ENCODE measurements at places on chromosomes 6 and 20. TPM values are rescaled to one million over a fixed set of nuclear protein-coding genes. Genes with fewer than 3 reads are reported as not detected.

GRCh38 chr6:16689788-16690607 lies 71.3 kb downstream of the ATXN1 start:
- DNase-seq, result no peak

- no peak for DNase-seq
Measured at GRCh38 chr6:52976591-52977035, 18.5 kb downstream of the GSTA4 start.

GRCh38 chr6:33981421-33981820 lies 164.5 kb downstream of the GRM4 start:
- no peak for DNase-seq

DNA sequence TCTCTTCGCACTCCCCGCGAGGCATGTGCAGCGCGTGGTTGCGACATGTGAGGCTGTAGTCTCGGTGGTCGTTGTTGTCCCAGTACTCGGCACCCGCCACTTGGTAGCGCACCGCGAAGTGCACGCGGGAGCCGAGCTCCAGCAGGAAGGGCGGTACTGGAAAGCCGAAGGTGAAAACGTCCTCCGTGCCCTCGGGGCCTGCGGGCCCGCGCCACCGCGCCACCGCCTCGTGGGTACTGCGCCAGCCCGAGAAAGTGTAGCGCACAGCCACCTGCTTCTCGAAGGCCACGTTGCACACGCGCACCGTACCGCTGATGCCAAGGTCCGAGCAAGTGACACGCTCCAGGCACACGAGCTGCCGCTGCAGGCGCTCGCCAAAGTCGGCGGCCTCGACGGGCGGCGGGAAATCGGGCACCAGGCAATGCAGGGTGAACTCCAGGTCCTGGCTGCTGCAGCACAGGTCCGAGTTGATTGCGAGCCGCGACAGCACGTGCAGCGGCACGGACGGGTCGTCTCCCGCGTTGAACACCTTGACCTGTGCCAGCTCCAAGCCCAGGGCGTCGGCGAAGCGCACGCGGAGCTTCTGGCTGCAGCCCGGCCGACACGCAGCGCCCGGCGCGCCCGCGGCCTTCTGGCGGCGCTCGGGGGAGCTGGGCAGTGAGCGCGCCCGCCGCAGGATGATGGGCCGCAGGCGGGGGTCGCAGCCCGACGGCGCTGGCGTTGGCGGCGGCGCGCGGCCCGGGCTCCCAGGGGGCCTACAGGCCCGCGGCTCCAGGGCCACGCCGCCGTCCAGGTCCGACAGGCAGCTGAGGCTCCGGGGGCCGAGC lies 840 bp downstream of the PPP1R3D start:
- DNase-seq, result no peak

DNA sequence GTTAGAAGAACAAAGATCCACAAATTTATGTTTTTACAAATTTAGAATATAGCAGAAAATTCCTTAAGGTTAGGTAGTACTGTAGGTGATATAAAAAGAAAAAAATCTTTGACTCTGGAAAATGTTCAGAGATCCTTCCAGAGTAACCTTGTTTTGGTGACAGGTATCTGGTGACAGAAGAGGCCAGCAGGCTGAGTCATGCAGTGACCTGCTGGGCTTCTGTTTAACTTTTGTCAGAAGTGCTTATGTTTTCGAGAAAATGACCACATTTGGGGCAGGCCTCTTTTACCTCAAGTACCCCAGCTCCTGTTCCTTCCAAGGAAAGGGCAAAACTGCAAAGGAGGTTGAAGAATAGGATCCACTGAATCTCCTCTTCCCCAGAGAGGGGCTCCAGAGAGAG lies 10.5 kb upstream of the CLDN20 start:
- DNase-seq, result no peak

GRCh38 chr6:124008000-124008987 lies 204.6 kb downstream of the NKAIN2 start:
- no peak for DNase-seq

DNA sequence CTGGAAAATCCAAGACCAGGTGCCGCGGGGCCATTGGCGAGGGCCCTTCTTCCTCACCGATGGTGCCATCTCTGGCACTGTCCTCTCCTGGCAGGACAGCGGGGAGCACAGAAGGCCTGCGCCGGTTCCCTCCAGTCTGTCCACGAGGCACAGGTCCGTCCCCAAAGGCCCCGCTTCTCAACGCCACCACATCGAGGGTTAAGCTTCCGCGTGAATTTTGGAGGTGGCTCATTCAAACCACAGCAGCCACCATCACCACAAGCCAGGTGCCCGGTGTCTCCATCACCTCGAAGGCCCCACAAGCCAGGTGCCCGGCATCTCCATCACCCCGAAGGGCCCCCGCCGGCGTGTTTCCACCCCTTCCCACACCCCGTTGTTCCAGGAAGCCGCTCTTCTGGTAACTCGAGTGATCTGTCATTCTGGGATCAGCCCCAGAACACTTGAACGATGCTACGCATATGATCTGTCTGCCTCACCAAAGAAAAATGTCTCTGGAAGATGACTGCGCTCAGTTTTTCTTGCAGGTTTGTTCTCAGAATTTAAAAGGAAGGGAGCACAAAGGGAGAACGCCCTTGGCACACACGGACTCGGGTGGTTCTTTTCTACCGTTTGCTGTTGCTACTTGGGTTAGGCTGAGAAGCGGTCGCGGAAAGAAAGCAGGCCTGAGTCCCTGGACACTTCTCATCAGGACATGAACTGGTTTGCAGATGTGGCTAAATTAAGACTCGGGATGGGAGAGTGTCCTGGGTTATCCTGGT lies 9.9 kb upstream of the KIF25 start:
- no peak for DNase-seq

GRCh38 chr20:8447262-8448120 lies 315.4 kb downstream of the PLCB1 start:
- DNase-seq, result no peak

DNA sequence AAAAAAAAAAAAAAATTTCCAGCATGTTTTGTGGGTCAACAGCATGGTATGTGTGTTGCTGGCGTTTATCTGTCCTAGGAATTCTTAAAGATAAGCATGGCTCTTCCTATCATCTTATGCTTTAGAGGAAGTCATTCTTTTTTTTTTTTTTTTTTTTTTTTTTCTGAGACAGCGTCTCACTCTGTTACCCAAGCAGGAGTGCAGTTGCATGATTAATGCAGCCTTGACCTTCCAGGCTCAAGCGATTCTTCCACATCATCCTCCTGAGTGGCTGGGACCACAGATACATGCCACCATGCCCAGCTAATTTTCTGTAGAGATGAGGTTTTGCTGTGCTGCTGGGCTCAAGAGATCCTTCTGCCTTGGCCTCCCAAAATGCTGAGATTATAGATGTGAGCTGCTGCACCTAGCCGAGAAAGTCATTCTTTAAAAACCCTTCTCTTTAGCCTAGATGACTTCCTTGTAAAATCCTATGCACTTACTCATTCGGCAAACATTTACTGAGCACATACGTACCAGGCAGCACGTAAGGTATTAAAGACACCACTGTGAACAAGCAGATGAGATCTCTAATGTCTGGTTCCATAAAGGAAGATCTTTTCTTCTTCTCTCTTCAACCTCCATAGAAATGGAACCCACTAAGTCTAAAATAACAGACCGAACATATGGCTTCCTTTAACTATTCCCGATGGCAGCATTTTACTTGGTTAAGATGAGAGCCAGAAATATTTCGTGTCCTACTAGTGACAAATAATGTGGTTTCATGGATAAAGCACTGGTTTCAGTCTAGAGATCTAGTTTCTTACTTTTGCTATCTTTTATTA lies 122.4 kb downstream of the RIN2 start:
- DNase-seq, result no peak

DNA sequence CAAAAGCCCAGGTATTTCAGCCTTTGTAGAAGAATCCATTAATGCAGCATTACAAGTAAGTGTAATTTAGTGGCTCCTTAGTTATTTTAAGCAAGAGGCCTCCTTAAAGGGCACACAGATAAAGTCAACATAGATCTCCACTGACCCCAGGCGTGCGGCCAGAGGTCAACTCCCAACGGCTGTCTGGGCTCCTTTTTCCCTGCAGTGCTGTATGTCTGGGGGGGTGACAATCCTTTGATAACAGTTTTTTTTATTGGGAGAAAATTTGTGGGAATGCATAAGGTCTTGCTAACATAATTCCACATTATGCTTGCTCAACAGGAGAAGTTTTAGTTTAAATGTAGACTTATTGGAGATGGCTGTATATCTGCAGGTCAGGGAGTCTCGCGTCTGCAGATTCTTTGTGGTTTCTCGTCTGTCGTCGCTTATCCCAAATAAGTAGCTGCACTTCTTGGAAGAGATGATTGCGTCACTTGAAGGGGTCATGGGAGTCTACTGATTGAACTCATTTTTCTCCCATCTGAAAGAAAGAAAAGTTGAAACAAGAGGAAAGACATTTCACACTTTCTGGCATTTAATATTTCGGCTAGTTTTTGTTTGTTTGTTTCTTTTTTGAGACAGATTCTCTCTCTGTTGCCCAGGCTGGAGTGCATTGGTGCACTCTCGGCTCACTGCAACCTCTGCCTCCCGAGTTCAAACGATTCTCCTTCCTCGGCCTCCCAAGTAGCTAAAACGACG lies 151.7 kb upstream of the AKAP12 start:
- no peak for DNase-seq

DNA sequence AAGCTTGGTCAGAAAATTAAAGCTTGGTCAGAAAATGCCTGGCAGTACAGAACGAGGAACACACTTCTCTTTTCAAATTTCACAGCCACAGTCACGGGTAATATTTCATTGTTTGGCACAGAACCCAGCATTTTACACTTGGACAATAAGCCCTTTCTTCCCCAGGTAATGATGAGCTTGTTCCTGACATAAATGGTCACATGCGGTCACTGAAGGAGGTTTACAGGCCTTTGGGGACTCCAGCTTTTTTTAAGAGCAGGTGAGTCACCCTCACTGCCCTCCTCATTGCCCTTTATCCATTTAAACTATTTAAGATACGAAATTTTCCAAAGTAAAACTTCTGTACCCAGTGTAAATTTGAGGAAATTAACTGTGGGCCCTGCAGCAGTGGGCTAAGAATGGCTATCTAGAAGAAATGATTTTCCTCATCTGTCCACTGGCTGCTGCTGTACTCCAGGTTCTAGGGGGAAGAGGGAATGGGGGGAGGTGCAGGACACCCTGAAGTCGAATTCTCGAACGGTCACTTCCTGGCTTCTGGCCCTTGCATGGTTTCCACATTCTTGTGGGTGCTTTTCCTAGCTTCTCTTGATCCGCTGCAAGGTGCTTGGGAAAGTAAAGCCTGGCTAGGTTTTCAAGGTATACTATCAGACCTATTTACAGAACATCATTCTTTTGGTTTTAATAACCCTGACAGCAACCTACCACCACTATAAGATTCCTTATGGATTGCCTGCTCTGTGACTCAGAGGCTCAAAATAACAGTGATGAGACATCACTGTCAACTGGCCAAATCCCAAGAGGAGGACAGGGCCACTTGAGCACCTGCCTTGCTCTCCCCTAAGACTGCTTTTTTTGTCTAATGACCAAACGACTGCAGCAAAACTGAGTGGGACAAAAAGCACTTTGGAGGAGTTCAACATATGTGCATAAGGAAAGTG lies 75.8 kb downstream of the PREP start:
- DNase-seq, result no peak

- DNase-seq, result no peak
Measured at GRCh38 chr6:130577178-130577919, 211.5 kb downstream of the TMEM200A start.

- DNase-seq, result no peak
Measured at GRCh38 chr20:41293269-41294037, 24.1 kb downstream of the ZHX3 start.

DNA sequence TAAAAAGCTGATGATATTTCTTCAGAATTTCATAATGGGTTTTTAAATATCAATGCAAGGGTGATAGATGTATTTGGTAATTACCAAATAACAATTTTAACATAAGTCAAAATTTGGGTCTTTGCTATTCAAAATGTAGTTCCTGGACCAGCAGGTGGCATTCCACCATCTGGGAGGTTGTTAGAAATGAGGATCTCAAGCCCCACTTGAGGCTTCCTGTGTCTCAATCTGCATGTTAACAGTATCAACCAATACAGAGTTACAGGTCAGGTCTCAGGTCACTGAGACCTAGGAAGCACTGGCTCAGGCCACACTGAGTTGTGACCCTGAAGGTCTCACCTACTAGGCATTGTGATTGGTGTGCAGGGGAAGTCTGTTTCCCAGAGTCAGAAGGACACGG lies 57.2 kb upstream of the MTRF1L start:
- DNase-seq, result no peak

DNA sequence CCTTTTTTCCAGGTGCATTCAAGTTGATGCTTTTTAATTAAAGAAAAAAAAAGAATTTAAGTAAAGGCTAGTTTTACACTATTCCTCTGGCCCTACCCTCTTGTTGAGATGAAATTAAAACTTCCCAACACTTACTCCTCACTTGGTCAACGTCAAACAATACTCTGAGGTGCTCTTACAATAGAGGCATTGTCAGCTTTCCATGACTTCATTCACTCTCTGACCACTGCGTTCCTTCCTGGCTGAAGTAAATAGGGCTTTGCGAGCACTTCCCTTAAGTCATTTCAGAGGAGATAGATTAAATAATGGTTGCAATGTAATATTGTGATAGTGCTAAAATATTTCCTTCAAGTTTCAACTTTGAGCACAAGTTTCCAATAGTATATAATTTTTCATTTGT lies 229.8 kb upstream of the CEP162 start:
- no peak for DNase-seq

DNA sequence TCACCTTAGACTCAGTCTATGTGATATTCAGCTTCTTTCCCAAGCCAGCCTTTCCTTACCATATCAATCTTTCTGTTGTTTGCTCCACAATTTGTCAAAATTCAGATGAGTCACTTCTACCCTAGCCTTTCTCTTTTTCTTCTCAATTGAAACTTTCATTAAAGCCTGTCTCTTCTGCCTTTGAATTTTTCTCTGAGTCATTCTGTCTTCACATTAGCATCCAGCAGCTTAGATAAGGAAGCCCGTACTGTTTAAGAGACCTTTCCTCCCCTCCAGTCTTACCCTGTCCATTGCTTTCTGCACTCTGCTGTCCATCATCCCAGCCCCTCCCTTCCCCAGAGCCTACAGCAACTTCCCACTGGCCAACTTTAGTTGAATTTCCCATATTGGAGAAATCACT lies 34.9 kb upstream of the RALGAPA2 start:
- no peak for DNase-seq

- no peak for DNase-seq
Measured at GRCh38 chr6:37624606-37625574, 72.8 kb downstream of the MDGA1 start.

GRCh38 chr6:33347816-33348215 lies 30.3 kb upstream of the ZBTB22 start:
- DNase-seq, result no peak

- DNase-seq, result peak; percentile 13
Measured at GRCh38 chr6:37822851-37823682, 3.5 kb downstream of the ZFAND3 start.

GRCh38 chr20:62486484-62486883 lies 10.7 kb upstream of the GATA5 start:
- no peak for DNase-seq

GRCh38 chr6:56694002-56694401 lies 51.3 kb upstream of the DST start:
- DNase-seq, result no peak

- no peak for DNase-seq
Measured at GRCh38 chr6:125843593-125843992, 52.8 kb downstream of the NCOA7 start.

TPBG gene
- 0.19 TPM for total RNA-seq

CPNE5 gene
- total RNA-seq, result 0.28 TPM

LEMD2 gene
- 49.5 TPM for total RNA-seq

FRMD1 gene
- total RNA-seq, result not detected

FERMT1 gene
- total RNA-seq, result 0.08 TPM

ANGPT4 gene
- not detected for total RNA-seq

TPD52L1 gene
- 0.79 TPM for total RNA-seq

CALHM6 gene
- total RNA-seq, result 1.7 TPM

GRIK2 gene
- not detected for total RNA-seq

PRKN gene
- total RNA-seq, result 0.05 TPM

MDFI gene
- total RNA-seq, result 0.49 TPM

HLA-DOA gene
- 2.0 TPM for total RNA-seq

ULBP3 gene
- 1.1 TPM for total RNA-seq

SEMG2 gene
- not detected for total RNA-seq

Data from activated T-cell treated with anti-CD3 and anti-CD28 coated beads, Interleukin-2, amount 50 U/mL, for 4 hours (primary cell).